ENCODE measurements at places on chromosomes 12 and 14. TPM values are rescaled to one million over a fixed set of nuclear protein-coding genes. Genes with fewer than 3 reads are reported as not detected.

C3AR1 gene
- total RNA-seq: 0.33 TPM

PTHLH gene
- total RNA-seq: not detected

NOVA1 gene
- total RNA-seq: 0.23 TPM

RHEBL1 gene
- total RNA-seq: 6.7 TPM

DDHD1 gene
- total RNA-seq: 34.7 TPM

CLEC4A gene
- not detected for total RNA-seq

TMED8 gene
- total RNA-seq: 27.9 TPM

All from activated CD4-positive, alpha-beta T cell treated with anti-CD3 and anti-CD28 coated beads for 36 hours (primary cell).